ENCODE measurements at places on chromosomes 5 and 9.

DNA sequence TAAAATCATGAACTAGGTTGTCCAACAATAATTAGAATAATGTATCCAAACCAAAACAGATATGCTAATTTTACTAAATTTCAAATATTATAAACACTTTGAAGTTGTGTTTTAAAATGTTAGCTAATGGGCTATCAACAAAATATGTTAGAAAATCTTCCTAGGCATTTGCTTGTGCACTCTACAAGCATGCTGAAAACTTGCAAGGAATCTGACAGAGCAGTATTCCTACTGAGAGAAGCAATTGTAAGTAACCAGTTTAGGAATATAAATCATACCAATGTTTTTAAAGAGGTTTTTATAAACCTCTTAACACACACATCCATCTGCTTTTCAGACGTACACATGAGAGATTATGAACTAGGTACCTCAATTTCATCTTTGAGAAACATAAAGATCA lies 228.4 kb upstream of the TBCA start:
- no peak for DNase-seq

GRCh38 chr5:155726267-155726666 lies 600.7 kb upstream of the SGCD start:
- DNase-seq: peak; percentile 54

DNA sequence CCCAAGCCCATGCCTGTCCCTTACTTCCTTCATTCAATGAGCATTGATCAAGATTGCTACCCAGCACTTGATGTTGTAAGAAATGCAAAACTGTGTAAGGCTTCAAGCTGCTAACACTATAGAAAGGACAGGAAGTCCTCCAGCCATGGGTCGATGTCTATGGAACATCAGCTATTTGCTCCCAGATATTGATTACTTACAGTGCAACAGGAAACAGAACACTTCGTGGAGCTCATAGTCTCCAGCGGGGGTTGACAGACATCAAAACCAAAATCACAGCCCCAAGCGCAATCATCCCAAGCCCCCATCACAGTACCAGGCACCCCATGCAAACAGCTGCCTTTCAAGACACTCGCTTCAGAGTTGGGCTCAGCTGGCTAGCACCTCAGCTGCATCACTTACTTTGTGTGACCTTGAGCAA lies 26.8 kb upstream of the DUSP1 start:
- DNase-seq: no peak

DNA sequence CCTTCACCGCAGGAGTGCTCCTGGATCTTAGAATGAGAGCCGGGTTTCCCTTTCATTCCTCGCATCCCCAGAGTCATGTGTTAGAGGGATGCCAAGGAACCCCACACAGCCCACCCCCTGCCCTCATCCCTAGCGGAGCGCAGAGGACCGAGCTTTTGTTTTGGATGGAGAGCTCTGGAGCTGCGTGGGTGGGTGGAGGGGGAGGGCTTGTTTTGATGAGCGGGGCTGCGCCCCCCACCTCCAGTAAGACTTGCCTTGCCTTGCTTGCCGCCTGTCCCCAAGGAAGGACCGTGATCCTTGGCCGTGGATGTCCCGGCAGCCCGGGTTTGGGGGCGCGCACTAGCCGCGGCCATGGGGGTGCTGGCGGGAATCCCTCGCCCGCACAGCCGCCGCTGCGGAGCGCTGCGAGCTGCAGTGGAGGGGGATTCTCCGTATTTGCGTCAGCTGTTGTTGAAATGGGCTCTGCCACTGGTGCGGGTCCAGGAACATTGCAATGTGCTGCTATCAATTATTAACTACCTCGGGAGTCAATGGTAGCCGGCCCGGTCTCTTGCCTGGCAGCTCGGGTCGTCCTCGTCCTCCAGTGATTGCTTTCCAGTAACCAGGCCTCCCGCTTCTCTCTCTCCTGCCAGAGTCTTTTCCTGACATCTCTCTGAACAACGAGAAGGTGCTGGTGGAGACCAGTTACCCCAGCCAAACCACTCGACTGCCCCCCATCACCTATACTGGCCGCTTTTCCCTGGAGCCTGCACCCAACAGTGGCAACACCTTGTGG lies 1.0 kb downstream of the EGR1 start:
- no peak for DNase-seq

DNA sequence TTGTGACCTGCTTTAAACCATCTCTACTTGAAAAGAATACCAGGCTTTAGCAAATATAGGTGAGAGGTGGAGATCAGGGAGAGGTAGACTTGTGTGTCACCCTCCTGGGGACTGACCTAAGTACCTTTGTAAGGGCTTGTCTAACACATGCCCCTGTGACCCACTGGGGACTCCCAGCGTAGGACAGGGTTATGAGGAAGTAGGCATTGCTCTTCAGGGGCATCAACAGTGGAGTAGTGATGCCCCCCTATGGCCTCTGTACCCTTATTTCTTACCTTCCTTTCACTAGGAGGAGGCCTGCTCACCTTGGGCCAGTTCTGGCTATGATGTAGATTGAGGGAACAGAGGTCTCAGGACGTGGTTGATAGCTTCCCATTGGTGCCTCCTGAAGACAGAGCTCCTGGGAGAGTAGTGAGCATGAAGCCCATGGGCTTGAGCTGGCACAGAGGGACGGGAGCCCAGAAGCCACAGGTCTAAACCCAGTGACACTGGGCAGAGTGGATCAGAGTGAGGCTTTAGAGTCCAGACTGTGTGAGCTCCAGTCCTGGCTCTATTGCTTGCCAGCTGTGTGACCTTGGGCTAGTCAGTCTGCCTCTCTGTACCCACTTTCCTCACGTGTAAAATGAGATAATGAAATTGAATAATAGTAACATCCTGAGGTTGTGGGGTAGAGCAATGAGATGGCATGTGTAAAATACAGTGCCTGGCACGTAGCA lies 191.7 kb downstream of the AOPEP start:
- no peak for DNase-seq

GRCh38 chr5:28310696-28311095 lies 1272.3 kb upstream of the CDH9 start:
- DNase-seq: no peak

DNA sequence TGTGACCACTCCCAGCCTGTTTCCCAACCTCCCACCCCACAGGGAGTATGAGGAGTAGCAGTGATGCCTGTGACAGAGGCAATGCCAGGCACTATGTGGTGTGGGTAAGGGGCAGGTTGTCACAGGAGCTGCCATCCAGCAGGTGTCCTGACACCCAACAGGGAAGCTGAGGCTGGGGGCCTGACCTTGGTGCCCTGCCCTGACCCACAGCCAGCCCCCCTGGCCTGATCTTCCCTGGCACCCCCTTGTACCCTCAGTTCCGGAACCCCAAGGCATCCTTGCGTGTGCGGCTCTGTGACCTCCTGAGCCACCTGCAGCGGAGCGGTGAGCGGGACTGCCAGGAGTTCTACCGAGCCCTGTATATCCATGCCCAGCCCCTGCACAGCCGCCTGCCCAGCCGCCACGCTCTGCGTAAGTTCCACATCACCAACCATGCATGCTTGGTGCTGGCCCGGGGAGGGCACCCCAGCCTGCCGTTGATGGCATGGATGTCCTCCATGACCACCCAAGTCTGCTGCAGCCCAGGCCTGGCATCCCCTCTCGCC lies 14.4 kb downstream of the CARD19 start:
- no peak for DNase-seq

Measured in endothelial cell (in vitro differentiated cells).